Thyroid gland (tissue), 4 donors: ENCODE measurements at places on chromosomes 16 and 17.

GRCh38 chr16:85002099-85002541 is 9.2 kb downstream of the ZDHHC7 start:
- H3K27ac ChIP-seq = peak overlapping the region; percentile 52
- H3K4me3 ChIP-seq = no peak overlapping the region
- no peak for DNase-seq
- peaks cover 15% of the 10 kb centered on the region for H3K4me1 ChIP-seq
- H3K27me3 ChIP-seq = no peaks in the 10 kb centered on the region
- H3K36me3 ChIP-seq = no peaks in the 10 kb centered on the region

DNA sequence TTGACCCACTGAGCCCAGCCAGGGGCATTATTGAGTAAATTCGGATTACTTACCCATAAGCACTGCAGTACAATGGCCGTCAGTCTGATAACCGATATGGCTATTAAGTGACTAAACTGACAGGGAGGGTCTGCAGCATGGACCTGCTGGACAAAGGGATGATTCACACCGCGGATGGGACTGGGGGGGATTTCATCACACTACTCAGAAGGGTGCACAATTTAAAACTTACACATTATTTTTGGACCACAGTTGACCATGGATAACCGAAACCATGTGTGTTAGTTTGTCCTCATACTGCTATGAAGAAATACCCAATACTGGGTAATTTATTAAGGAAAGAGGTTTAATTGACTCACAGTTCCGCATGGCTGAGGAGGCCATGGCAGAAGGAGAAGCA is 106.5 kb downstream of the ABCC6 start:
- peaks cover 71% of the 10 kb centered on the region for H3K36me3 ChIP-seq
- no peak overlapping the region for H3K27ac ChIP-seq
- no peak overlapping the region for H3K4me3 ChIP-seq
- H3K27me3 ChIP-seq = no peaks in the 10 kb centered on the region
- no peak for DNase-seq
- peaks cover 17% of the 10 kb centered on the region for H3K4me1 ChIP-seq

- H3K36me3 ChIP-seq = no peaks in the 10 kb centered on the region
- DNase-seq = no peak
- H3K4me3 ChIP-seq = no peak overlapping the region
These were observed 25.3 kb downstream of the CDH13 start for GRCh38 chr16:82651921-82652601.

- no peak for DNase-seq
- no peak overlapping the region for H3K27ac ChIP-seq
- H3K4me1 ChIP-seq = peaks cover 53% of the 10 kb centered on the region
- H3K27me3 ChIP-seq = no peaks in the 10 kb centered on the region
- H3K4me3 ChIP-seq = no peak overlapping the region
These were observed 32.5 kb downstream of the BAIAP2 start for GRCh38 chr17:81067391-81067811.

GRCh38 chr16:1470481-1471251 is 4.2 kb downstream of the CLCN7 start:
- no peaks in the 10 kb centered on the region for H3K27me3 ChIP-seq
- no peaks in the 10 kb centered on the region for H3K36me3 ChIP-seq
- H3K27ac ChIP-seq = no peak overlapping the region
- peak; percentile 10 for DNase-seq

DNA sequence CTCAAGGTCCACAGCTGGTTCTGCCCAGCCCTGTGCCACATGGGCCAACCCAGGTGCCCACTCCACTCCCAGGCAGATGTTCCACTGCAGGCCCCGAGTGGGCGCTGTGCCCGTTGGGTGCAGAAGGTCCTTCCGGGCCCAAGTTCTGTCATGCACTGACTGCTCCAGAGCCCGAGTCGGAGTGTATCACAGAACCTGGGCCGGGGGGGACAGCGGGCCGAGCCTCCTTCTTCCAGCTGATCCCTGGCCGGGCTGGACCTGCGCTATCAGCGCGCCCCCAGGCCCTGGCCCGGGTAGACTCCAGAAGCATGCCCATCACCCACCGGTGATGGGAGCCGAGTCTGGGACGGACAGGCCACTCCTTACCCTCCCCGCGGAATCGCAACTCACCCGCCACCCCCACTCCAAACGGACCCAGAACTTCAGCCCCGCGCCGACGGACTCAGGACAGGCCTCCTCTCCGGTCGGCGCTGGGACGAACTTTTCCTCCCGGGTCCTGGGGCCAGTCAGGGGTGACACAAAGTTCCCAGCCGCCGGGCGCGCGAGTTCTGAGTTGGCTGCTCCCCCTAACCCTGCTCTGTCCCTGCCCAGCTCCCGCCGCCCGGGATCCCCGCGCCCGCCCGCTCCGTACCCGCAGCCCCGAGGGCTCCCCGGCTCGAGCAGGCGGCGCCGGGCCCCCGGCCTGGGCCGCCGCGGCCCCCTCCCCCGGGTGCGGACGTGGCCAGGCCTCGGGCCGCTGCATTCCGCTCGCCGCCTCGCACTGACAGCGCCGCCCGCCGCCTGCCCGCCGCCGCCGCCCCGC is at the start of gene COPZ2:
COPZ2 (minus strand) TSS at position 762 of the 802 bp plus-strand sequence; CDS start at position 742, 20 bp downstream.
- no peaks in the 10 kb centered on the region for H3K36me3 ChIP-seq
- H3K27me3 ChIP-seq = no peaks in the 10 kb centered on the region
- H3K4me3 ChIP-seq = peak within 1 kb of the TSS; percentile 10
- DNase-seq = peak; percentile 83
- H3K27ac ChIP-seq = peak within 1 kb of the TSS; percentile 75

GRCh38 chr16:66247516-66248481 is 118.7 kb upstream of the CDH5 start:
- H3K4me3 ChIP-seq = no peak overlapping the region
- no peaks in the 10 kb centered on the region for H3K36me3 ChIP-seq
- H3K4me1 ChIP-seq = no peaks in the 10 kb centered on the region
- DNase-seq = peak; percentile 27
- H3K27ac ChIP-seq = no peak overlapping the region

GRCh38 chr17:80717720-80718083 is 173.1 kb downstream of the RPTOR start:
- no peaks in the 10 kb centered on the region for H3K36me3 ChIP-seq
- DNase-seq = no peak
- H3K27me3 ChIP-seq = no peaks in the 10 kb centered on the region
- H3K4me1 ChIP-seq = no peaks in the 10 kb centered on the region
- H3K4me3 ChIP-seq = no peak overlapping the region

GRCh38 chr17:70352834-70353233 is 183.5 kb downstream of the KCNJ2 start:
- no peak for DNase-seq
- H3K27me3 ChIP-seq = no peaks in the 10 kb centered on the region
- H3K27ac ChIP-seq = no peak overlapping the region
- H3K4me1 ChIP-seq = no peaks in the 10 kb centered on the region
- H3K4me3 ChIP-seq = no peak overlapping the region

GRCh38 chr17:10803830-10804475 is at the start of gene TMEM238L:
TMEM238L (minus strand) TSS chr17:10804099; CDS start chr17:10803963, 136 bp downstream.
- no peak within 1 kb of the TSS for H3K4me3 ChIP-seq
- H3K27ac ChIP-seq = no peak within 1 kb of the TSS
- H3K27me3 ChIP-seq = no peaks in the 10 kb centered on the region
